GM23338 (cell line): ENCODE measurements at places on chromosomes 1 and 21.

DNA sequence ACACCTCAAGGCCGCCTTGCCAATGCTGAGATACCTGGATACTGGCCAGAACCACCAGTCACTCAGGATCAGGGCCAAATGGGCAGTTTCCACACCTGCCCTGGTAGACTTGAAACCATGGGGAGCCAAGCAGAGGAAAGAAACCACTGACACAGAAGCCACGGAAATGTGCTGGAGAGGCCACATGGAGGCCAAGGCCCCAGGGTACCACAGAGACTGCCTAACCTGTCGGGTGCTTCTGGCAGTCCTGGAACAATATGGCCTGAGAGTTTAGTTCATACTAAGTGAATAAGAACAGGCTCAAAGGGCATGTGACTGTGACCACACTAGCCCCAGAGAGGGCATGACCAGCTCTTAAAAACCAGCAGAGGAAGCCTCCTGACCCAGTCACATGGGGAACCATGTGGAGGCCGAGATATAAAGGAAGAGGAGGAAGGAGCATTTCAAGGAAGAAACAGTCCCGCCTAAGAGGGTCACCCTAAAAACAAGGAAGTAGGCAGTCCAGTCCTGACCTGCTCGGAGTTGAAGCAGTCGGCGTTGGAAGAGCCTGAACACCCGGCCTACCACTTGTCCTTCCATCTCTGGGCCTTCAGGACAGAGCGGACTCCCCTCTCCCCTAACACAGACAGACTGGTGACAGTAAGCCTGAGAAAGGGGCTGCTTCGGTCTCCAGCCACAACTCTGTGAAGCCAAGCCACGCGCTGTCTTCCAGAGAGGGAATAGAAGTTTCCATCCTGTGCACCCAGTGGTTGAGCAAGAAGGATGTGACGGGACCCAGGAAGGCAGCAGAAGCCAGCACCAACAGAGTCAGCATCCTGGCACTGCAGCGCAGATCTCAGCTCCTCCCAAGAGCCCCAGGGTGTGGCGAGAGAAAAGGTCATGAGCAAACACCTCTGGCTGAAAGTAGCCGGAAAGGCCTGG is at the start of gene DENND2D:
Gene DENND2D (minus strand): TSS at position 766 of the 921 bp plus-strand sequence. CDS start 187 bp downstream, at position 579.
- DNase-seq = no peak

DNA sequence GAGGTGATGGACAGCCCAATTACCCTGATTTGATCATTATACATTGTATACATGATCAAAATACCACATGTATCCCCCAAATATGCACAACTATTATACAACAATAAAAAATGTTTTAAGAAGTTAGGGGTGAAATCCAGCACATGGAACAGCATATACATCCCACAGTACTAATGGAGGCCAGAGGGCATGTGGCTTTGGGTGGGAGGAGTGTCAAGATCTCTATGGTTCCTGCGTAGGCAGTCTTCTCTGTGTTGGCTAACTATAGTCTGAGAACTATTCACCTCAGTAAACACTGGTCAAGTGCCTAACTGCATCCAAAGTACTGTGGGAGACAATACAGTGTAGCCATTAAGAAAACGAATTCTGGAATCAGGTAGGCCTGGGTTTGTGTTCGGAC is 74.1 kb downstream of the GADD45A start:
- no peak for DNase-seq

DNA sequence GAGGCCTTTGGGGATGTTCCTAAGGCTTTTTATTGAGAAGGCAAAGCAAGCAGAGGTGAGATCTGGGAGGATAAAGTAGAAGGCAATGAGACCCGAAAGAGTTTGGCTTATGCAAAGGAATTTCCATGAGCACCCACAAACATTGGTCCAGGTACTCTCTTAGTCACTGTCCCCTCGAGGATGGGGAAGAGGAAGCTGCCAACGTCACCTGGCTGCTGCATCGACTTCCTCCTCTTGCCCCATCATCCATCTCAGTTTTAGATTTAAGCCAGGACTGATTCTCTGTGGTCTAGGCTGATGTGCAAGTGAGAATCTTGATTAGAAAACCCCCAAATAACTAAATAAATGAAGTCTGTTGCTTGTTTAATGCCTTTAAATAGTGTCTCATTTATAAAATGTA is 28.7 kb downstream of the RUNX1 start:
- DNase-seq = no peak

- no peak for DNase-seq
Observed at GRCh38 chr1:151371370-151372057, 991 bp downstream of the SELENBP1 start.

GRCh38 chr1:91697416-91697815 is 188.5 kb downstream of the TGFBR3 start:
- no peak for DNase-seq

DNA sequence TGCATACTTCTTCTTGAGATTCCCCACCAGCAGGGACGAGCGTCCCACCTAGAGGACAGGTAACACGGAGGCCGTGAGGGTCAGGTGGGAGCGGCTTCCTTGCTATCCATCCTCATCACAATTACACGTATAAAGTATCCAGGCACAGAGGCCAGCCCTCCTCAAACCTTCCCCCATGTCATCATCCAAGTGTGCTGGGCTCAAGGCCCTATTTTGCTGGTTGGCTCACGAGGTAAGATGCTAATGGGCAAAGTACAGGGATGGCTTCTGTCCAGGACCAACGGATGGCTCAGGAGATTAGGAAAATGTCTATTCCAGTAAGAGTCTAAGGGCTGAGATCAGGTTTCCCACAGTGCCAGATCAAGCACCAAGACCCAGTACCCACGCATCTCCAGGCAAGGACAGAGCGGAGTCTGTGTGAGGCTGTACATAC is 11.5 kb upstream of the A3GALT2 start:
- no peak for DNase-seq

GRCh38 chr1:172184506-172185191 is 235.8 kb upstream of the C1orf105 start:
- peak; percentile 12 for DNase-seq

GRCh38 chr1:230455291-230455690 is 29.2 kb upstream of the PGBD5 start:
- no peak for DNase-seq

DNA sequence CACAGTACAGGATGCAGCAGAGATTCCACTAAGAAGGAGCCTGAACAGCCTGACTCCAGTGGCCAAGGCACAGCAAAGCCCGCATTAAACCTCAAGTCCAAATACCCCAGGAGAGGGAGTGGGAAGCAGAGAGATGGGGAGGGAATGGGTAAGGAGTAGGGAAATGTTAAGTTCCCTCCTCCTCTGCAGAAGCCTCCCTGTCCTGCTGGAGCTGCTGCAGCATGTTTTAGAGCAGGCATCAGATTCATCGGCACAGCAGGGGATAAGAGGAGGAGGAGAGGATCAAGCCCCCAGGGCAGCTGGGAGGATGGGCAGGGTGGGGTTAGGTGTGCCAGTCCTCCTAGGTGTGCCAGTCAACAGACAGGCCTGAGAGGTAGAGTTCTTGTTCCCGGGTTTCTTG is 709.7 kb downstream of the PTPRU start:
- no peak for DNase-seq

DNA sequence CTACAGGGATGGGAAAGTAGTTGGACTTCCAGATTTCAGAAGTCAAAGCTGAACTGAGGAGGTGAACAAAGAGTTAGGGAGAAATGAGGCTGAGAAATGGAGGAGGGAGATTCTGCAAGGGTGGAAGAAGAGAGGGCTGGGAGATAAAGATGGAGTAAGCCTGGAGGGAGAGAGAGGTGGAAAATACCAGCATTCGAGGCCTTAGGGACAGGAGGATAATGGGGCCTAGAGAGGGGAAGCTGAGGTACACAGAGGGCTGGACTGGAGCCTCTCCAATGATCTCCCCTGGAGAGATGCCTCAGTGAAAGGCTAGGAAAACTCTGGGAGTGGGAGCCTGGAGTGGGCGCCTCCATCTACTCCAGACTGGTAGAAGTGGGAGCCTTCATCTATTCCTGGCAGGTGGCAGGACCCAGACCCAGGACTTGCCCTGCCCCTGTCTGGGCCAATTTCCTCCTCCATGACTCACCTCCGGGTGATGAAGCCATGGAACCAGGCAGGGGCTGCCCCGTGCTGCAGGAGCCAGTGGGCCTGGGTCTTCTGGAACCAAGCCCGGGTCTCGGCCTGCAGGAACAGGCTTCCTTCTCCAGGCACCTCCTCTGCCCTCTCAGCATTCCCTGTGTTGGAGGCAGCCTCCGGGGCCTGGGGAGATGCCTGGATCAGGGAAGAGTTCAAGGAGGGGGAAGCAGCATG is 1.9 kb downstream of the SH2D2A start:
- no peak for DNase-seq

- DNase-seq = no peak
Observed at GRCh38 chr1:171344473-171344820, 30.5 kb downstream of the FMO4 start.

DNA sequence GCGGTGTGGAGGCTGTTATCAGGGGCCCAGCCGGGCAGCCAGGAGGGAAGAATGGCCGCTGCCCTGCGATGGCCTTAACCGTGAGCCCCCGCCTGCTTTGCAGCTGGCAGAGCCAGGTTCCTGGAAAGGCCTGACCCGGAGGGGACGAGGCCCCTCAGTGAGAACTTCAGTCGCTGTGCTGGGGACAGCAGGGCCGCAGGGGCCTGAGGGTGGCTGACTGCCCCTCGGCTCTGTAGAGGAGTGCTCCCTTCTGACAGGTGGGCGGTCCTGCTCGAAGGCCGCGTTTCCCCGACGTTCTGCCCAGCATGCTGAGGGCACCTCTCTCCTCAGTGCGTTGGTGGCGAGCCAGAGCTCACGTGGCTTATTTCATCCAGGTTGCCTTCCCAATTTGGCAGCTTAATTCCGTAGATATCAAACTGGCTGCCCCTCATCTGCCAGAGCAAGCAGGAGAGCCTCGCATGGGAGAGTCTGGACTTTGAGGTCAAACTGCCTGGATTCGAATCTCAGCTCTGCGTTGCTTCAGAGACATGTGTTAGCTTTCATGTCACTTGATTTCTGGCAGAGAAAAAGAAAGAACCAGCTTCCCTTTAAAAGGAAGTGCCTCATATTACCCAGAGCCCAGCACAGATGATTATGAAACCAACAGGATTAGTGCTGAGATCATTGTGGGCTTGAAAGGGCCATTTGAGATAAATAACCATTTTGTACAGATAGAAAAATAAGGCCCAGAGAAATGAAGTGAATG is 239.8 kb downstream of the SDCCAG8 start:
- DNase-seq = no peak

- no peak for DNase-seq
Observed at GRCh38 chr21:46118316-46119143, 20.6 kb downstream of the COL6A2 start.

GRCh38 chr1:191993549-191993948 is 164.7 kb upstream of the RGS18 start:
- peak; percentile 59 for DNase-seq

DNA sequence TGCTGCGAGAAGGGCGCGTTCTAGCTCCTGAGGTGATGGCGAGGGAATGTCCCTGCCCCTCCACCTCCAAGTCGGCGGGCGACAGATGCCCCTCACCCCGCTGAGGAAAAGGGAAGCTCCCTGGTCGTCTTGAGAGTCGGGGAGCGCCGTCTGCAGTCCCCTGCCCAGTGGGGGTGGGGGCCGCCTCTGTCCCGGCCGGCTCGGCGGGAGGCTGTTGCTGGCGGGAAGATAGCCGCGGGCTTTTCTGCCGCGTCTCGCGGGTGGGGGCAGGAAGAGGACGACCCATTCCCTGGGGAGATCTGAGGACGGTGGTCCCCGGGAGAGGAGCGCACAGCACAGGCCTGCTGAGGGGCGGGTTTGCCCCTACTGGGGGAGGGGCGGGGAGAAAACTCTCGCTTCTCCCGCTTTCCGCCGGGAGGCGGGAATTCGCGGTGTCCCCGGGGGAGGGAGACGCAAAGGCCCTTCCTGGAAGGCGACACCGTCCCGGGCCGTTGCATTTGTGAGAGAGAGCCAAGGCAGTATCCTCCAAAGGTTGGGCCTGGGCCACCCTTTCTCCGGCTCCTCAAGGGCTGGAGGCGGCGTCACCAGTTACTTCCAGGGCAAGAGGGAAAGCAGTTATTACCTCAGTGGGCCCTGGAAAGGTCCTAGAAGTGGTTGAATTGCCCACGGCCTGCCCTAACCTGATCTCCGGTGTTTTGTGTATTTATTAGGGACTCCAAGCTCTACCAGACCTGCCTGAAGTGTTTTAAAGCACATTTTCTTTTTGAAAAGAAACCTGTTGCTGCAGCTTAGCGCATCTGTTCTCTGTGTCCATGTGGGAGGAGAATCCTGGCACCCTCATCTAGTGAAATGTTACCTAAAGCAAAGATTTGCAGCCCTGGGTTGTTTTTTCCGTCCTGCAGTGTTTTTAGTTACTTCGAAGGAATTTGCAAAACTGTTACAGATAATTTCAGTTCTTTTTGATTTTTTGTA is 648 bp downstream of the S100PBP start:
- DNase-seq = peak; percentile 85

- peak; percentile 12 for DNase-seq
Observed at GRCh38 chr1:66278260-66279021, 255.5 kb upstream of the SGIP1 start.
